ENCODE measurements at places on chromosomes 1 and 21.

DNA sequence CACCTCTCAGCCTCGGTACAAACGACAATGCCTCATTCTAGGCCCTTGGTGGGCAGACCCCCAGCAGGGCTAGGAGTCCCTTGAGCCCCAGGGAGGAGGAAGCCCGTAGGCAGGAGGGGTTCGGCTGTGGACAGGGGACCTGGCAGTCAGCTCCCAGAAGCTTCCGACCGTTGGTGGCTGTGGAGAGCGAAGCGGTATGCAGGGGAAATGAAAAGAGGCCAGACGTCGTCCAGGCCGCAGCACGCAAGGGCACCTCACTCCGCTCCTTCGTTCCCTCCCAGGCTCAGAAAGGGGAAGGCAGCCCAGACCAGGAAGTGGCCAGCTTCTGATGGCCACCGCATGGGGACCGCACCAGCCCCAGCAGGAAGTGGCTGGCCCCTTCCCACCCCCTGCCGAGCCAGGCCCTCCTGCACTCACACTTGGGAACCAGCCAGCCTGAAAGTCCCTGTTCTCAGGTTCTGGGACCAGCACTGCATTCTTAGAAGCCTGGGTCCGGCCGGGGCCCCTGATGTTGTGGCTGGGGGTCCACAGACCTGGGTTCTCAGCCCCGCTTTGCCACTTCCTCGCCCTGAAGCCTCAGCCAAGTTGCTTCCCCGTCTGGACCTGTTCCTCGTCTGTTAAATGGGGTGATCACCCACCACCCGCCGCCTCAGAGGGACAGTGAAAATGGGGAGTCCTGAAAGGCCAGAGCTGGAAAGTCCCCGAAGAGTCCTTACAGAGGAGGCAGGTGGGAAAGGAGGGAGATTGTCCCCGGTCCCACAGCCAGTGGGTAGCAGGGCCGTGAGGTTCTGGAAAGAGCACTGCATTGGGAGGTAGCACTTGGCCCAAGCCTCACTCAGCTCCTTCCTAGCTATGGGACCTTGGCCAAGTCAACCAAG lies 104.0 kb upstream of the RUNX3 start:
- DNase-seq, result no peak

- no peak for DNase-seq
Observed at GRCh38 chr1:174022976-174023277, 770 bp upstream of the RC3H1 start.

DNA sequence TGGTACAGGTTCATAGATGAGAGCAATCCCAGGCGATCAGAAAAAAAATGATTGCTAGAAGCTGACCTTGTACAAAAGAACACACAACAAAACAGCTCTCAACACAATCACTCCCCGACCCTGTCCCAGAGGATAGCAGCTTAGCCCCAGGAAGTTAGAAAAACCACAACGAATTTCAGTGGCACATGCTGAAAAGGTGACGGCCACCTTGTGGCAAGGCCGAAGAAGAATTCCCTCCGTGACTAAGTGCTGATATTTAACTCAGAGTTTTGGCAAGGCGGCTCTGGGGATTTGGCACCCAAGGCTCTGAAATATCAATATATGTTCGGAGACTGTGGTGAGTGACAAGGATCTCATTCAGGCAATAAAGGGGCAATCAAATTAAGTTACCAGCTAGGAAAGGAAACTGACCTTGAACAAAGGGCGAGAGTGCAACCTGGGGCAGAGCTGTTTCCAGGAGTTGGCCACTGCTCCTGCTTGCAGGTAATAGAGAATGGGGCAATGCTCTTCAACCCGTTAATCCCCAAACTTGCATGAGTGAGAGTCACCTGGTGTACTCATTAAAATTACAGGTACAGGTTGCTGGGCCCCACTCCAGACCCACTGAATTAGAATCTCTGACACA lies 96.2 kb downstream of the BEND5 start:
- DNase-seq, result no peak

GRCh38 chr1:208251911-208252835 lies 8.0 kb upstream of the PLXNA2 start:
- no peak for DNase-seq

DNA sequence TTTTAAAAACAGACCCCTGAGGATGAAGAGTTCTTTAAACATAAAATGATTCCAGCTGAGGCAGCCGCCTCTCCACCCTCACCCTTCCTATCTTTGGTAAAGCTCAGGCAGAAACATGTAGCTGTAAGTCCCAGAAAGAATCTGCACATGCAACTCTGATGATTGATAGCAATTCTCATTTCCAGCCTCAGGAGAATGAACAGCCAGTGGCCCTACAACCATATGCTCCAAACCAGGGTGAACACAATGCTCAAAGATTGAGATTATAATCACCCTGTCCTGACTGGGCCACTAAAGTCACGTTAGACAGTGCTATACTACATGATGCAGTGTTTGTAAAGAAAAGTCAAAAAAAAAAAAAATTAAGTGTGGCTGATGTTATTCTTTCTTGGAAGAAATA lies 80.2 kb downstream of the LMX1A start:
- no peak for DNase-seq

GRCh38 chr21:16305686-16306085 lies 575.9 kb downstream of the USP25 start:
- DNase-seq, result no peak

DNA sequence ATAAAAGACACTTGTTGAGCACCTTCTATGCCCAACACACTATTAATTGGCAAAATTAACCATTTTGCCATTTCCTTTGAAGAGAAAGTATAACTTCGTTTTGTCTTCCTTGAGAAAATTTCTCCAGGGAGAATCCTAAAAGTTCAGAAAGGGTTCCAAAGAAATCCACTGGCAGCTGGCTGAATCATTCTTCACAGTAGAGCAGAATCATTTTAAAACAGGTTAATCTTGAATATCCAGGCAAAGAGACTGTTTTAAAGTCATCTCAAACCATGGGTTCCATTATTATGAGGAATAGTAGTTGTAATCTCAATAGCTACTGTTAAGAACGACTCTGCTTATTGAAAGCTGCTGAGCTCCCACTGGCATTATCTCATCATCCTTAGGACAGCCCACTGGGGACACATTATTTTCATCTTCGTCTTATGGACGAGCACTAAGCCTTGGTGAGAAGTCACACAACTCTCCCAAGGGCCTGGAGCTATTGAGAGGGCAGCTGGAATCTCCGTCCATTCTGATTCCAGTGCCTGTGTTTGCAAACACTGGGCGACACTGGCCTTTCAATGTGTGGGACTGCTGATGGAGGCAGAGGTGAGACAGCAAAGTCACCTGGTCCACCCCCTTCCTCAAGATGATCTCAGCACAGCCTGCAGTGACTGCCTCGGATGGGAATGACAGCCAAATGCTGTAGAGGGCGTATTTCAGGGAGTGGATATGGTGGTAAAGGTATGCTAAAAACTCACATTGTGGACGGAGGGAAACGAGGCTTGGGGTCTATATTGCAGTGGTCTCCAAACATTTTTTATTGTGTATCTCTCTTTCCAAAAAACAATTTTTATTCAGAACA lies 15.3 kb upstream of the PGBD5 start:
- no peak for DNase-seq

DNA sequence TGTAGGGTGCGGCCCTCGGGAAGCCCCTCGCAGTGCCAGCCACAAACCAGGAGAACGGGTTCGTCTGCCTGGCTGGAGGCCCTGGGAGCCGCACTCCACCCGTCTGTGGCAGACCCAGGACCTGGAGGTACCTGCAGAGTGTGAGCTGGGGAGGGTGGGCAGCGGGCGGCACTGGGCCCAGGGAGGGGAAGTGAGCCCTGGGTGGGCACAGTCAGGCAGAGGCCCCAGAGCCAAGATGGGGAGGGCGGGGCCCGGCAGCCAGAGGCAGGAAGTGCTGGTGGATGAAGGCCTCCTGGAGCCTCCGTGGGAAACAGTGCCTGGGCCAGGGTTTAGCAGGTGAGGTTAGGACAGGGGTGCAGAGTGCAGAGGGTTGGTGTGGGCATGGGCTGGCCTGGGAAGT lies 4.0 kb upstream of the PEX10 start:
- DNase-seq, result no peak

- no peak for DNase-seq
Observed at GRCh38 chr1:175162955-175163354, 29.6 kb downstream of the KIAA0040 start.

DNA sequence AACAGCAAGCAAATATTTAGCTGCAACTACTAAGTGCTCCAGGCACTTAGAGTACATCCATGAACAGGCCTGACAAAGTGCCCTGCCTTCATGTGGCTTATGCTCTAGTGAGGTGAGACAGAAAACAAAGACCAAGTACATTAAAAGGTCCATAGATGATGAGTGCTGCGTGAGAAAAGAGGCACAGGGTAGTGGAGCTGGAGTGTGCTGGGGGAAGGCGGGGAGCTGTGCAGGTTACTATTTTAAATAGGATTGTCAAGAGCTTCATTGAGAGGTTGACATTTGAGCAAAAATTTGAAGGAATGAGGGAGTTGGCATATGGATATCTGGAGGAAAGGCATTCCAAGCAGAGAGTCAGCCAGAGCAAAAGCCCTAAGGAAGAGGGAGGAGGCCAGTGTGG lies 29.3 kb upstream of the RXRG start:
- no peak for DNase-seq

DNA sequence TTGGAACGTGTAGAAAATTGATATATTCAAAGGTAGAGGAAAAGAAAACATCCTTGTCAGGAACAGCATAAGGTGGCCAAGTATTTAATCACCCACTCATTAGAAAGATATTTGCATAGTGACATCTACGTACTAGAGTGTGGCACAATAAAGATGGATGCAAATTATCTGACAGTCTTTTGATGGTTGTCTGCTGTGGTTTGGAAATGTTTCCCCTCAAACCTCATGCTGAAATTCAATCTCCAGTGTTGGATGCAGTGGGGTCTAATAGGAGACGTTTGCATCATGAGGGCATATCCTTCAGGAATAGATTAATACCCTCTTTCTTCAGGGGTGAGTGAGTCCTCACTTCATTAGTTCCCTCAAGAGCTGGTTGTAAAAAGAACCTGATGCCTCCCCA lies 34.1 kb upstream of the RUNX1 start:
- no peak for DNase-seq

GRCh38 chr1:13461977-13462376 lies 51.7 kb downstream of the PRAMEF20 start:
- no peak for DNase-seq

- DNase-seq, result no peak
Observed at GRCh38 chr21:27495836-27496235, 528.9 kb upstream of the ADAMTS5 start.

GRCh38 chr1:212044851-212045250 lies 9.3 kb downstream of the DTL start:
- DNase-seq, result no peak

- DNase-seq, result no peak
Observed at GRCh38 chr1:53754484-53755312, 15.7 kb upstream of the GLIS1 start.

DNA sequence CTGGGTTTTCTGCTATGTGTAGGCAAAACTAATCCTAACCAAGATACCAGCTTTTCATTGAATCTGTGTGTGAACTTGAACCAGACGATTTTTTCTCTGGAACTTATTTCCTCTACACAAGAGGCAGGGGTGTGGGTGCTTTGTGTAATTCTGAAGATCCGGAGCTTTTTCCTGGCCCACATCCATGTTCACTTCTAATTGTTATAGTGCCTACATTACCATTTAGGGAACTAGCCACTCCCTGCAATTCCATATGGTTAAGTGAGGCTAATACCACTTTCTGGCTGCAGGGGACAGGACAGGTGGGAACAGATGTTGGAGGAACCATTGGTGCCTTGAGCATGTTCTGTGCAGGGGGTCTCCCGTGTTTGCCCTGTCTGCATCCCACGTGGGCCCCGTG lies 83.4 kb upstream of the FMN2 start:
- DNase-seq, result no peak

DNA sequence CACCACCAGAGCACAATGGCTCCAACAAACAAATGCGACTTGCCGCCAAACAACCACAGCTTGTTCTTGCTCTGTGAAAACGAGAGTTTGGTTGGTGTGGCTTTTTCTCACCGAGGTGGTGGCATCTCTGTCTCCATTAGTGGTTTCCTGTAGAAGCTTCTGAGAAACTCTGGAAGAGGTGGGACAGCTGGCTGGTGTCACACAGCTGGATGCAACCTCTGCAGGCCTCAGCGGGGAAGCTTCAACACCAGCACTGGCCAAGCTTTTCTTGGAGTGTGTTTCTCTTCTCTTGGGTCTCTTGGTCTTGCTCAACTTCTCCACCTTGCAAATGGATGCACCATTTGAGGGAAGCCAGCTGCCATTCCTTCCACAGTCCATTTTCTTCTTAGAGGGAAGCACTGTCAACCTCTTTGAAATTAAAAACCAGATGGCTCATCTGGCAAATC lies 124.8 kb downstream of the KCNN3 start:
- DNase-seq, result no peak

- DNase-seq, result no peak
Observed at GRCh38 chr1:50982611-50983010, 12.6 kb downstream of the CDKN2C start.

DNA sequence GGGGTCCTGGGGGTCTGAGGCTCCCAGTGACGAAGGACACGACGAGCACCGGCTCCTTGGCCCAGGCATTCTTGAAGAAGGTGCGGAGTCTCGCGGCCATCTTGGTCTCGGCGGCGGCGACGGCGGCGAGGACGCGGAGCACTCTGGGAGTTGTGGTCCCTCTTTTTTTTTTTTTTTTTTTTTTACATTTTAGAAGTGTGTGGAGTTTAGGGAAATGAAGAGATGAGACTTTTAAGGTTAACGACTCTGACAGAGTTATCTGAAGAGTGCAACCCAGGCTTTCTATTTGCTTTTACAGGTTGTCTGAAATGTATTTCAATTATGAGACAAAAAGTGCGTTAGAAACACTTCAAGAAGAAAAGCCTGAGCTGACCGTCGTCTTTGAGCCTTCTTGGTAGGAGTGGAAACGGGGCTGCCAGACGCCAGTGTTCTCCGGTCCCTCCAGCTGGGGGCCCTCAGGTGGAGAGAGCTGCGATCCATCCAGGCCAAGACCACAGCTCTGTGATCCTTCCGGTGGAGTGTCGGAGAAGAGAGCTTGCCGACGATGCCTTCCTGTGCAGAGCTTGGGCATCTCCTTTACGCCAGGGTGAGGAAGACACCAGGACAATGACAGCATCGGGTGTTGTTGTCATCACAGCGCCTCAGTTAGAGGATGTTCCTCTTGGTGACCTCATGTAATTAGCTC lies 9.7 kb downstream of the OR2B11 start:
- no peak for DNase-seq

GRCh38 chr1:115190540-115191170 lies 101.4 kb upstream of the TSPAN2 start:
- no peak for DNase-seq

- no peak for DNase-seq
Observed at GRCh38 chr1:19768353-19769210, 31.1 kb downstream of the TMCO4 start.

GRCh38 chr21:38784458-38785266 lies 21.1 kb upstream of the ETS2 start:
- DNase-seq, result no peak

- DNase-seq, result no peak
Observed at GRCh38 chr1:163074716-163075284, 5.6 kb downstream of the RGS4 start.

Data from GM19239 (cell line).